ENCODE measurements at places on chromosomes 12 and 14.

- DNase-seq, result no peak
Measured at GRCh38 chr12:46524778-46525177, 152.2 kb upstream of the SLC38A2 start.

DNA sequence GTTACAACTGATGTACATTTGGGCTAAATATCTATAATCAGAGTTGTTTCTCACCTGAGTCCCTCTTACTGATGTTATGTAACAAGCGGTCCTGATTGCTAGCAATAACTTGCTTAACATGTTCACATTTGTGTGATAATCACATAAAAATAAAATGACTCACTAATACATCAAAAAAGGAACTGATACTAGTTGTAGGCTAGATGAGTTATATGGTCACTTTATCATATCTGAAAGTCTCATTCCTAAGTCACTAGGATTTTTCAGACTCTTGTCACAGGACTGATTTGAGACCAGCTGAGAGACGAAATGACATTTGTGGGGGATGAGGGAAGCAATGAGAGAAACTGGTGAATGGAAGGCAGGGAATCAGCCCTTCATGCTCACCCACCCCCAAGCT is 34.3 kb downstream of the NKX2-1 start:
- no peak for DNase-seq

GRCh38 chr14:68719634-68720384 is 73.1 kb downstream of the ZFP36L1 start:
- no peak for DNase-seq

DNA sequence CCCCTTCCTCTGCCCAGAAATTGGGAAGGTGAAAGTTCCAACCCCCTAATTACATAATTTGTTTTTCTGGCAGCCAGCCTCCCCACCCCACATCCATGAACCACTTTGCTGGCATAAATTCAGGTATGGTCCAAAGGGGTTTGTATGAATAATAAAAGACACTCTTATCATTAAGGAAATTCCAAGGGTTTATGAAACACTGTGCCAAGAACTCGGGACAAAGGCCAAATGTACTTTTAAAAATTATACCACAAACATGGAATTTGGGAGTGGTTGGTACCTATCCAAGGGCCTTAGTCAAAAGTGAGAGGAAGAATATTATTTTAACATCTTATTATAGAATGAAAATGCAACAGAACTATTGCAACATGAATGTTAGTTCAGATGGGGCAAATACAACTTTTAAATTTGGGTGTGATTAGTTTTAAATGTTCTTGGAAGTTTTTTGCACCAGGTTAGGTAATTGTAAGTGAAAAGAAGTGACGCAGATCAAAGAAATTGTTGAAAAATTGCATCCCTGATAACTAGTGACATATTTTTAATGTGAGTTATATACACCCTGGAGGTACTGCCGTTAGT is 217.8 kb downstream of the TMEM117 start:
- DNase-seq, result no peak

DNA sequence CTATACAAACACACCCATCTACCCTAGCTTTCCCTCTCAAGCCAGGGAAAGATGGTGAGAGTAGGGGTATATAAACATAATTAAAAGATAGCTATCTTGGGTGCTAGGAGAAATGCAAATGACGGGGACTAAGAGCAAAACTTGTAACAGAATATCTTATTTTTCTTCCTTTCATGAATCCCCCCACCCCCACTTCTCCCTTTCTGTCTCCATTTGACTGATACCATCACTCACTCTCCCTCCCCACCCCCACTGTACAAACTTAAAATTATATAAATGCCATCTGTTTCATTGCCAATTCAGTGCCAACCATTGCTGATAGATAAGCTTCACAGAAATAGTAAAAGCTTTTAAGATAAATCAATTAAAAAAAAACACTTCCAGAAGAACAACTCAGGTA is 268.6 kb downstream of the SLC6A15 start:
- no peak for DNase-seq

DNA sequence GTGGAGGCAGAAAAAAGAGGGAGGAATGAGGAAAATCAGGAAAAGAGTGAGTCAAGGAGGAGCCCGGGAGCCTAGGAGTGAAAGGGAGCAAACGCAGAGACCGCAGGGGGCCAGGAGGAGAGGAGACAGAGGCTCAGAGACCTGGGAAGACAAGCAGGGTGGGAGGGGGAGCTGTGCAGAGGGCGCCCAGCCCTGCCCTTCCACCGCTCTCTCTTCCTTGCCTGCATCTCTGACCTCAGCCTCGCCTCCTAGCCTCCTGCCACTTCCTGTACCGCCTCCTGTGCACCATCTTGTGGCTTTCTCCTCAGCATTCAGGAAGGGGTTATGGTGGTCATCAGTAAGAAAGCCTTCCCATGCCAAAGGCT is 1.3 kb downstream of the CLSTN3 start:
- no peak for DNase-seq

DNA sequence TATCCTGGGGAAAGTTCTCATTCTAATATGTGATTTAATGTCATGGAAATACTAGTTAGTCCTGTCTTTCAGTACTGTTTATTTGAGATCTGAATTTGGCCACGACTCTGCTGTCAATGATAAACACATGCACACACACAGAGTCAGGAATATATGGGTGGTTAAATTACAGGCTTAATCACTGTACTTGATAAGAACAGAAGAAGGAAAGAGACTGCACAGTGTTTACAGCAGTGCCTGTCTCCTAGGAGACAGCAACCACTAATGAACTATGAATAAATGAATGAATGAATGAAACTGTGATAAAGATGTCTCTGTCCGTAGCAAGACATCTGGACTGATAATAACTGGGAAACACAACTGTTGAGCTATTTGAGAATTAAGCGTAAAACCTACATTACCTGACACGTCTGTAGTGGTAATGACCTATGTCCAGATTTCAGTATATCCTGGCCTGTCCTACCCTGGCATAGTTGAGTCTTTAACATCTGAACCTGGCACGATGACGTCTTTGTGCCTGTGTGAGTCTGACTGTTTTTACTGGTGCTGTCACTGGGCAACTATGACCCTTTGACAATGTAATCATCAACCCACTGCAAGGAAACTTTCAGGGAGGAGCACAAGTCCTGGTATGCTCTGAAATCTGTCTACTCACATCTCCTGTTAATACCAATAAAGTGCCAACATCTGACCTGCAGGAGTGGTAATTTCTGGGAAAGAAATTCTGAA is 524.6 kb downstream of the TMEM132D start:
- no peak for DNase-seq

- DNase-seq, result no peak
Measured at GRCh38 chr14:71852181-71852580, 80.0 kb upstream of the RGS6 start.

- no peak for DNase-seq
Measured at GRCh38 chr12:58288190-58288589, 346.8 kb downstream of the ATP23 start.

- no peak for DNase-seq
Measured at GRCh38 chr12:9101018-9101687, 14.6 kb downstream of the A2M start.

DNA sequence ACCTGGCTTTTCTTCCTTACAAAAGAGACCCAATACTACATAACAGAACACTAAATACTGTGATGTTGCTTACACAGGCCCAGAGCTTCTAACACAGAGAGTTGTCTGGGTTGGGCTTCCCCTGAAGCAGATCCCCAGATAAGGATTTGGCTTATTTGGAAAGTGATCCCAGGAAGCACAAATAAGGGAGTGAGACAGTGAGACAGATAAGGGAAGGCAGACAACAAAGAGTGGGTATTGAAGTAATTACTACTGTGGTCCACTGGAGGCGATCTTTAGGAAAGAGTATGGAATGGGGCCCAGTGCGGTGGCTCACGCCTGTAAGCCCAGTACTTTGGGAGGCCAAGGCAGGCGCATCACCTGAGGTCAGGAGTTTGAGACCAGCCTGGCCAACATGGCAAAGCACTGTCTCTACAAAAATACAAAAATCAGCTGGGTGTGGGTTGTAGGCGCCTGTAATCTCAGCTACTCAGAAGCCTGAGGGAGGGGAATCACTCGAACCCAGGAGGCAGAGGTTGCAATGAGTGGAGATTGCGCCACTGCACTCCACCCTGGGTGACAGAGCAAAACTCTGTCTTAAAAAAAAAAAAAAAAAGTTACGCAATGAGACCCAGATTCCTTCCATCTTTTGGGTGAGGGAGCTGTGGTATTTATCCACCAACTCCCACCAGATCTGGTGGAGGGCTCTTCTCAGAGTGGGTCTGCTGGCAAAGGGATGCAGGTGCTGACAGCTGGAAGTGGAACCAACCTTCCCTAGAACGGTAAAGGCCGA is 10.2 kb upstream of the C12orf43 start:
- DNase-seq, result no peak

GRCh38 chr12:58576081-58576480 is 344.2 kb downstream of the LRIG3 start:
- no peak for DNase-seq

GRCh38 chr14:38723277-38723676 is 379.8 kb downstream of the SEC23A start:
- DNase-seq, result no peak

GRCh38 chr14:49886523-49886922 is 6.4 kb upstream of the ARF6 start:
- DNase-seq, result no peak

- no peak for DNase-seq
Measured at GRCh38 chr14:89618330-89618708, 201.3 kb upstream of the FOXN3 start.

GRCh38 chr14:22400655-22401259 is 188.3 kb downstream of the DAD1 start:
- DNase-seq, result no peak

DNA sequence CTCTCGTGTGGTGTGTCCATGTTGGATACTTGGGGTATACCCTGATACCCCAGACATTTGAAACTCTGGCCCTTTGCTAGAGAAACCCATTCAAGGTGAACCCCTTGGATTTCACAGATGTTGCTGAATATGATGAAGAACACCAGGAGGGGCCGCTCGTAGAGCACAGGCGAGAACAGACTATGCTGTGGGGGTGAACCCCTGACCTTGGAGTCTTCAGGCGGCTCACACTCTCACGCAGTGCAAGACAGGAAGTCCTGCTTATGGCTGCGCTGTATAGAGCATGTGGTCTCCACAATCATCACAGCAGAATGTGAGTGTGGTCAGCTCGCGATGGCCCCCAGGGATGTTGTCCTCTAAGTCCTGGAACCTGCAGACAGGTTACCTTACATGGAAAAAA is 60.4 kb downstream of the SLC15A4 start:
- DNase-seq, result no peak

- DNase-seq, result no peak
Measured at GRCh38 chr12:42786400-42787148, 197.0 kb upstream of the PRICKLE1 start.

- no peak for DNase-seq
Measured at GRCh38 chr12:26158078-26158764, 33.4 kb upstream of the BHLHE41 start.

- DNase-seq, result no peak
Measured at GRCh38 chr12:124611559-124612409, 44.4 kb upstream of the NCOR2 start.

DNA sequence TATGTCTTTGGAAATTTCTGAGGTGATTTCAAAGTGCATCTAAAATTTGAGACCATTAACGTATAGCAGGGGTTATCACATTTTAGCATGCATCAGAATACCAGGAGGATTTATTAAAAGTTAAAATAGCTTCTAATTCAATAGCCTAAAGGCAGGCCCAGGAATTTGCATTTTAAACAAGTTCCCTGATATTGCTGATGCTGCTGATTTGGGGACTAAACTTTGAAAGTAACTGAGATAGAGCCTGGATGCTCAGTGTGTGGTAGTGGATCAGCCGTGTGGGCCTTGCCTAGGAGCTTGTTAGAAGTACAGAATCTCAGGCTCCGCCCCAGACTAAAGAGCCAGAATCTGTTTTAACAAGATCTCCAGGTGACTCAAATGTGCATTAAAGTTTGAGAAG is 375.0 kb upstream of the FBXO33 start:
- no peak for DNase-seq

DNA sequence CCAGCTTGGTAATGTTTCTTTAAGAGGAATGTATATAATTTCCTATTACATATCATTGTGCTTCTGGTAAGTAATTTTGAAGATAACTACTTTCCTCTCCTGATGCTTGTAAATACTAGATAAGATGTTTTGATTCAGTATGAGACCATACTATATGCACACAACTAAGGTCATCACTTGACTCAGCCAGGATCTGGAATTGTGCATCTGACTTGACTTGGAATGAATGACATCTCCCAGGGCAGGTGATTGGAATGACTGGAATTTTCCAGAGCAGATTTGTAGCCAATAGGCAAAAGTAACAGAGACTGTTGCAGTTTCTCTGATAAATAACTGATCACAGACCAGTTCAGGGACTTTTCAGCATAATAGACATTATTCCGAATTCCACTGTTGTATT is 11.1 kb downstream of the BEST3 start:
- DNase-seq, result no peak

DNA sequence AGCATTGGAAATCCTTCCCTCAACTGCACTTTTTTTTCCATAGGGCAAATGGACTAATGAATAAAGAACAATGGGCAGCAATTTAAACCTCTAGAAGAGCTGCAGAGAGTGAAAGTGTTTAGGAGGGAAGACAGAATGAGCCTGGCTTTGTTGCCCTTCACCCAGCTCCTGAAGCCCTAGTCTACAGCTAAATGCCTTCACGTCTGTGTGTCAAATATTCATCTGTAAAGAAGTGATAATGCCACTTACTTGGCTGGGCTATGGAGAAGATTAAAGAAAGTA is 45.6 kb downstream of the FLRT2 start:
- DNase-seq, result no peak

DNA sequence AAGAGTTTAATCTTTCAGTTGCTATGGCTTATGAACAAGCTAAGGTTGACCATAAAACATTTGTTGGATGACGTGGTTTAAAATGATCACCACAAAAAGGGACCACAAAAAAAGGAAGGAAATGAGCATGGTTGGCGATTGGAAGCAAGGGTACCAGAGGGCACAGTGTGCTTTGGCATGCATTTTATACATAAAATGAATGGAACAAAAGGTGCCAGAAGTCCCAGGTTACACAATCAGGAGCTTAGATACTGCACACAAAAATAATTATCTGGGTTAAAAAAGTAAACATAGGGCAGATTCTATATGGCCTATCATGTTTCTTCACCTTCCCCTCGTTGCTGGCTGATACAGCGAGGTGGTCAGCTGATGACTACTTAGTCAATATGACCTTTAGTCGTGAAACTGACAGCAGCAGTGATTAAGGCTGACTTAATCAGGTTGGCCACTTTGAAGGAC is 50.7 kb downstream of the ZC3H14 start:
- no peak for DNase-seq
